ENCODE measurements at places on chromosomes 5 and 9. TPM values are rescaled to one million over a fixed set of nuclear protein-coding genes. Genes with fewer than 3 reads are reported as not detected.

ANGPTL2 gene
- 63.1 TPM for total RNA-seq

DNA sequence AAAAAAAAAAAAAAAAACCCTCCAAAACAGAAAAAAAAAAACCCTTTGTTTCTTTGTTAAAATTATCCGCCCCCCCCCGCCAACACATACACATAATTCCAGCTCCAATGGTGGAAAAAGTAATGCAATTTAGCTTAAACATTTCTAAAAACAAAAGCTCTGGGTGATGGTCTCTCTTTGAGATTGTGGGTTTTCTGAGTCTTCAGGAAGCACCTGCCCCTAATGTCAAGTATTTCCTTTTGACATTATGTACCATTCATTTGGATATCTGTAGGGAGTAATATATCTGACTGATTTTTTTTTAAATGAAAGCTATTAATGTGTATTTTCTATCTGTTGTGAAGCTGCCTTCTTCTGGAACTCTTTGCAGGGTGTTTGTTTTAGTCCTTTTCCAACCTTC is 389.7 kb downstream of the TAF11L14 start:
- DNase-seq, result no peak

GRCh38 chr9:83247732-83248131 is 184.8 kb upstream of the RASEF start:
- DNase-seq, result no peak

DNA sequence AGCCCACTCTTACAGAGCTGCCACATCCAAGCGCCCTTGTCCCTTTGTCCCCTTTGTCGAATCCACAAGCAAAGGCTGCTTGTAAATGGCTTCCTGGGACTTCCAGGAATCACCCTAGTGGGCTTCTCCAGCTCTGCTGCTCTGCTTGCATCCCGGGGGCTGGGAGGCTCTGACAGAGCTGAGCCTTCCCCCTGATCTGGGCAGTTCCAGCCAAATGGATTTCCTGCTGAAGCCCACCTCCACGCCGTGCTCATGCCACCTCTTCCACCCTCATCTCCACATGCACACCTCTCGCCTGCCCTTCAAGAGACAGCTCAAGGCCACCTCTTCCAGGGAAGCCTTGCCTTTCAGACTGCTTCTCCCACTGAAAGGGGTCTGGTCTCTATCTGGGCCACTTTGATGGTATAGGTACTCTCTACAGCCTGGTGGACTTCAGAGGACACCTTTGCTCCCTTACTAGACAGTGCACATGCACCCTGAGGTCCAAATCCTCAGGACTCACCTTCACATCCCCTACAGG is 106.2 kb downstream of the LHFPL2 start:
- no peak for DNase-seq

DNA sequence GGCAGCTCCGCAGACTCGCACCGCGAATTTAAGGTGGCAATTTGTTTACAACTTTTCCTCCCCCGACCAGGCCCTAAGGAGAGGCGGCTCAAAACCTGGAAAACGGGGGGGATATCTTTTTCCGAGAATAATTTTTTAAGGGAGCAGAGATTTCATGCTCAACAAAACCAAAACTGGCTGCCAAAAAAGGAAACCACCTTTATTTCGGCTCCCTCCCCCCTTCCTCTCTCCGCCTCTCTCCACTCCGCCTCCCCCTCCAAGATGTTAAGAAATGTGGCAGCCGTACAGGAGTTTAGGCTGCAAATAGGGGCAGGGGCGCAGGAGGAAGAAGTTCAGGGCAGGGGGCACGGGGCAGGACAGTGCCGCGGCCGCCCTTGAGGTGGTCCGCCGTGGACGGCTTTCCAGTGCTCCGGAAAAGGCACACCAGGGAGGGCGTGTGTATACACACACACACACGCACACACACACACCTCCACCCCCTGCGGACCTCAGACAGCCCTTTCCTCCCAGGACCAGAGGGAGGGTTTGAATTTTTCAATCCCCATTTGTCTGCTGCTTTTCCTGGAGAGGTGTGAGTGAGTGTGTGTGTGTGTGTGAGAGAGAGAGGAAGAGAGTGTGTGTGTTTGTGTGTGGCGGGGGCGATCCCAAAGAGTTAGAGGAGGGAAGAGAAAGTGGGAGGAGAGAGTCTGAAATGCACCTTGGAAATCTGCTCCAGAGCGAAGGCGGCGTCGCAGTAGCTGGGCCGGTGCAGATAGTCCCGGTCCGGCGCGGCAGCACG is 9.1 kb downstream of the PTCH1 start:
- peak; percentile 61 for DNase-seq

All from left cardiac atrium (tissue), 4 donors.